Left ventricle myocardium inferior (tissue), 1 donor: ENCODE measurements at places on chromosomes 7 and 10.

DNA sequence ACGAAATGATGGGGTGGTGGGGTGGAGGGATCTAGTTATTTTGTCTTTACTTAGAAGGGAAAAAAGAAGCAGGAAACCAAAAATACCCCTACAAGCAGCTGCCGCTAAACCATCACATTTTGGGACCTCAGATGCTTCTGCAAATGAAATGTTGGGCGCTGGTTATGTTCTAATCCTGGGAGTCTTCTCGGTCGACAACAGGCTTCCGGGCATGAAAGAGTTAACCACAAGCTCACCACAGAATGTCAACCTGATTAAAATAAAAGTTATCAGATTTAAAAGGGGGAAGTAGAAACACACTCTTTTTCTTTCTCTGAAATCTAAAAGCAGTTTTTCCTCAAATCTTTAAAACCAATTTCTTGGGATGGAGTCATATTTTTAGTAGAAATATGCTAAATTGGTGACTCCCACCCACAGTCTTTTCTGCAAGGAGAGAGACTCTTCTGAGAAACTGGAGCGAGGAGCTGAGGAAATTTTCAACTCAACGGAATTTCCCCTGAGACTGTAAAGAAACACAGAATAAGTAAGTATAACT is 16.8 kb downstream of the IL2RA start:
- no peak for DNase-seq
- H3K27me3 ChIP-seq = peaks cover 8% of the 10 kb centered on the region
- H3K4me1 ChIP-seq = peaks cover 2% of the 10 kb centered on the region
- no peaks in the 10 kb centered on the region for H3K36me3 ChIP-seq
- no peak overlapping the region for H3K27ac ChIP-seq

DNA sequence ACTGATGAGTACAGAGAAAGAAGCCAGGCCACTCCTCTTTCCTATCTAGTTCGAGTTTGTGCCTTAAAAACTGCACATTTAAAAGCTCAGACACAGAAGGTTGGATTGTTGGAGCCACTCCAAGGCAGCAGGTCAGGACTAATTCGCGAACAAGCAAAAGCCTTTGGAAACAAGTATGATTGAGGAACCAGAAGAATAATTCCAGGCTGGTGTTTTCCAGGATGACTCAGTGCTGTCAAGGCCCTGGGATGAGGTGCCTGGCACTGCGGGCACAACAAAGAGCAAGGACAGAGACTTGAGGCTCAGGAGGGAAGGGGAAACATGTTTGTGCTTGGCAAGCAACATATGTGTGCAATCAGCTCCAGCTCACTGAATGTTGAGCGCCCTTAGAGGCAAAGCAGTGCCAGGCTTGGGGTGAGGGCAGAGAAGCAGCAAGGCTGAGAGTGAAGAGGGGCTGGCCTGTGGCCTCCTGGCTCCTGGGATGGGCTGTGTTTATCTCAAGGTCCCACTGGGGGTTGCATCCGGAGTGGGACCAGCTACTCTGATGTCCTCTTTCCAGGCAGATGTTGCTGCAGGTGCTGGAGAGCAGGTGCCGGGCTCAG is 44.1 kb downstream of the VSTM4 start:
- H3K36me3 ChIP-seq = peaks cover 15% of the 10 kb centered on the region
- H3K4me1 ChIP-seq = peaks cover 33% of the 10 kb centered on the region
- H3K4me3 ChIP-seq = no peak overlapping the region
- DNase-seq = no peak
- H3K27ac ChIP-seq = peak overlapping the region; percentile 47

GRCh38 chr7:128688492-128688891 is 16.4 kb downstream of the GARIN1A start:
- H3K27ac ChIP-seq = no peak overlapping the region
- no peak for DNase-seq
- no peaks in the 10 kb centered on the region for H3K4me1 ChIP-seq

GRCh38 chr7:134315679-134316538 is 821 bp downstream of the SLC35B4 start:
- no peaks in the 10 kb centered on the region for H3K36me3 ChIP-seq
- H3K4me1 ChIP-seq = peaks cover 21% of the 10 kb centered on the region
- H3K27ac ChIP-seq = peak overlapping the region; percentile 88
- no peaks in the 10 kb centered on the region for H3K27me3 ChIP-seq

DNA sequence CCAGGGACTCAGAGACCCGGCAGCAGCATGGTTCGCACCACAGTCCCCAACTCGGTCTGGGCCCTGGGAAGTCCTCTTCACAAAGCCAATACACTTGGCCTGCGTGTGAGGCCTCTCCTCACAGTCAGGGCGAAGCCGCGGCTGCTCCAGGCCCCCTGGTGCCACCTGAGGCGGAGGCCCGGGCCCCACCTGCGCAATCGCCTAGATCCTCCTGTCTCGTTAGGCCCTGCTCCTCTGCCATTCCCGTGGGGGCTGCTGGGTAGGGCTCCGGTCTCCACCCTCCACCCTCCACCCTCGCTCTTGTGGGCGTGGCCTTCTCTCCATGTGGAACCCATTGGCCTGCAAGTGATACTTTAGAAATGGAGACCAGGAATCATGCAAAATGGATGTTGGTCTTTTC is 553.3 kb downstream of the INHBA start:
- H3K36me3 ChIP-seq = no peaks in the 10 kb centered on the region
- no peak overlapping the region for H3K4me3 ChIP-seq
- no peaks in the 10 kb centered on the region for H3K4me1 ChIP-seq
- DNase-seq = no peak

DNA sequence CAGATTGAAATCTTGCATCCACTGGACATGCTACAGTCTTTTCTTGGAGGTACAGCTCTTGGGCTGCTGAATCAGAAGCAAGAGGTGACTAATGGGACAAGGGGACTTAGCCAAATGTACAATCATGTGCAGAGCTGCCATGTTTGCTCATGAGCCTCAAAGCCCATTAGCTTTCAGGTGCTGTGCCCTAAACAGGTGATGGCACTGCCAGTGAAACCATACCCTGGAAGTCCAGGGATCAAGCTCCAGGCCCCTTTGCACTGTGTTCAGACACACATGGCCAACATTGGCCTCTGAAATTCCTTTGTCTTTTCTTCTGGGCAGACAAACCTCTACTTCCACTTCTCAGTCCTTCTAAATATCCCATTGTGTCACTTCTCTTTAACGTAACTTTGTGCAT is 328.2 kb downstream of the GRID1 start:
- H3K27ac ChIP-seq = no peak overlapping the region
- DNase-seq = no peak
- peaks cover 10% of the 10 kb centered on the region for H3K4me1 ChIP-seq
- H3K27me3 ChIP-seq = no peaks in the 10 kb centered on the region
- no peak overlapping the region for H3K4me3 ChIP-seq
- H3K36me3 ChIP-seq = no peaks in the 10 kb centered on the region

- H3K27me3 ChIP-seq = peaks cover 34% of the 10 kb centered on the region
- peaks cover 59% of the 10 kb centered on the region for H3K4me1 ChIP-seq
- H3K4me3 ChIP-seq = peak overlapping the region; percentile 75
- H3K36me3 ChIP-seq = no peaks in the 10 kb centered on the region
- peak overlapping the region; percentile 90 for H3K27ac ChIP-seq
Observed at GRCh38 chr10:110649347-110650264, 5.5 kb downstream of the RBM20 start.

GRCh38 chr7:36224934-36225858 is 72.1 kb downstream of the EEPD1 start:
- no peak overlapping the region for H3K4me3 ChIP-seq
- DNase-seq = no peak
- H3K4me1 ChIP-seq = peaks cover 35% of the 10 kb centered on the region
- H3K27ac ChIP-seq = peak overlapping the region; percentile 49

DNA sequence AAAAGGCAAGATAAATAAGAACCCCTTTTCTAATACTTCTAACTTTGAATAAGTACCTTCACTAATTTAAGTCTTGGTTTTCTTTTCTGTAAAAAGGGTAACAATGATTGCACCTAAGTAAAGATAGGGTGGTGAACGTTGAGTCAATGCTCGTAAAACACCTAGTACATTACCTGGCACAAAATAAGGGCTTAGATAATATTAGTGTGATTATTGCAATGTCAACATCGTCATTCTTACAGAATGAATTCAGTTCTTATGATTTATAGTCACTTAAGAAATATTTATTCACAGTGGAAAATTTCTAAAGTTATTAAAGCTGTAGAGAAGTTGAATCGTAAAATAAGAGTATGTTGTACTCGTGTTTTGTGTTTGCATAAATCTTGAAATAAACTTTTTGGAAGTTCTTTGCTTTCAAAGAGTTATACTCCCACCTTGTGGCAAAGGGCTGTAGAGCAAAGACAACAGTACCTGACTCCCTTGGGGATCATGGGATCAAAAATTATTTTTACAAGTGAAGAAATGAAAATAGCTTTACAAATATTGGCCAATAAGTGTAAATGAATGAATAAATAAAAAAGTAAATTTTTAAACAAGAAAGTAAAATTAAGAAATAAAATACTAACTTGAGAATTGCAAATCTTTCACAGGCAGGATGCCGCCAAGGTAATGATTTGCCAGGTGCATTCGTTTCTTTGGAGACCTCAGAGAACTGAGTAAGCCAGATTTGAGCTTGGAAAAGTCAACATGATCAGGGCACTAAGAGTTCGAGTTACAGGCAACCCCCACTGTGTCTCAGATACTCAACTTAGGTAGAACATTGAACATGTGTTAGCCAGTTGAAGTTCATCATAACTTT is 285.8 kb upstream of the CACNA2D1 start:
- H3K27me3 ChIP-seq = no peaks in the 10 kb centered on the region
- no peak for DNase-seq
- H3K4me3 ChIP-seq = no peak overlapping the region
- no peaks in the 10 kb centered on the region for H3K4me1 ChIP-seq
- H3K27ac ChIP-seq = no peak overlapping the region

DNA sequence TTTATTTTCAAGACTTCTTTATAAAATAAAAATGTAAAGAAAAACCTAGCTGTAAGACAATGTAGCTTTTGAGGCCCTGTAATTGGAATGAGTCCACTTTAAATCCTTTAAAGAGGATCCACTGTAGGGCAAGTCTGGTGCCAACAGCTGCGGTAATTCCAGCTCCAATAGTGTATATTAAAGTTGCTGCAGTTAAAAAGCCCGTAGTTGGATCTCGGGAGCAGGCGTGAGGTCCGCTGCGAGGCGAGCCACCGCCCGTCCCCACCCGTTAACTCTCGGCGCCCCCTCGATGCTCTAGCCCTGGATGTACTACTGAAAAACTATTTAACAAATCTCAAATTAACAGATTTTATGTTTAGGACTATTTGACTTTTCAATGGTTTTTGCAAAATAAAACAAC is 414.7 kb upstream of the SEMA3C start:
- no peaks in the 10 kb centered on the region for H3K36me3 ChIP-seq
- H3K4me1 ChIP-seq = no peaks in the 10 kb centered on the region
- no peak for DNase-seq
- H3K27me3 ChIP-seq = no peaks in the 10 kb centered on the region

DNA sequence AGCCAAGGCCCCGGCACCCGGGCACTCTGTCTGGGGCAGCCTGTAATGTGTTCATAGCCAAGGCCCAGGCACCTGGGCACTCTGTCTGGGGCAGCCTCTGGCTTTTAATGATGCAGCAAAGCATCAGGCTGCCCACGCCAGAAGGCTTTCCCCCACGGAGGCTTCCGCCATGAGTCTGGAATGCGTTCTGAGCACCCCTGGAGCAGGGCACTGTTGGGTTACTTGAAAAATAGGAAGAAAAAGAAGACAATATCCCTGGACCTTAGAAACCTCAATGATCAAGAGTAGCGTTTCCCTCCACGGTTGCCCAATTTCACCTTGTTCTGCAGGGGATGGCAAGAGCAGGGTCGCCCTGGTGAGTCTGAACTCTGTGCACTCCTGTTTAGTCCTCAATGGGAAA is 565.0 kb downstream of the PTPRN2 start:
- H3K4me1 ChIP-seq = no peaks in the 10 kb centered on the region
- H3K4me3 ChIP-seq = no peak overlapping the region
- DNase-seq = no peak

DNA sequence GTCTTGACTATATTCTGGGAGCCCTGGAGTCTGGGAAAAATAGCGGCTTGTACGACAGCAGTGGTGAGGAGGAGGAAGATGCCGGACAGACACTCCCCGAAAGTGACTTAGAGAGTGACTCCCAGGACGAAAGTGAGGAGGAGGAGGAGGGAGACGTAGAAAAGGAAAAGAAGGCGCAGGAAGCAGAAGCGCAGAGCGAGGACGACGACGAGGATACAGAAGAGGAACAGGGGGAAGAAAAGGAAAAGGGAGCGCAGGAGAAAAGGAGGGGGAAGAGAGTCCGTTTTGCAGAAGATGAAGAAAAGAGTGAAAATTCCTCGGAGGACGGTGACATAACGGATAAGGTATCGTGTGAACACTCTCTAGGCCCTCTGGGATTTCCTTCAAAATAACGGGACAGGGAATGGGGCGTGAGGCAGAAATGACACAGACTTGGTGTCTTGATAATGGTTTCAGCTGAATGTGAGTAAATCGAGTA is 908 bp downstream of the NOM1 start:
- no peak overlapping the region for H3K27ac ChIP-seq
- DNase-seq = no peak
- peaks cover 31% of the 10 kb centered on the region for H3K36me3 ChIP-seq
- peaks cover 15% of the 10 kb centered on the region for H3K27me3 ChIP-seq

DNA sequence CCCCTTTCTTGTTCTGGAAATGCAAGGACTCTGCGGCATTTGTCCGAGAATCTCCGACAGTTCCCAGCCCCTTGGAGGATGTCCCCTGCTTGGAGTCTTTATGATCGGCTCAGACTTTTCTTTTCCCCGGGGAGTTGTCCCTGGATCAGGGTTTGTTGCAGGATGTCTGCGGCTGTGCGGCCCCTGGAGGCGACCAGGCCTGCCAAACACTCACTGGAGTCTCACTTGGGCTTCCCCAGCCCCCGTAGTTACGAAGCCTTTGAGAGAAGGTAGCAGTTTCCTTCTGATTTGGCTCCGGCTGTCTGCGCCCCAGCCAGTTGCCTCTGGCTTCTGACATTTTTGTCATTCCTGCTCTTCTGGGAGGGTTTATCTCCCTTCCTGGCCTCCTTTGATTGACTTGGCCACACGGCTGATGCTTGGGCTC is 16.1 kb downstream of the COL26A1 start:
- H3K4me3 ChIP-seq = no peak overlapping the region
- DNase-seq = no peak
- H3K27me3 ChIP-seq = peaks cover 32% of the 10 kb centered on the region

DNA sequence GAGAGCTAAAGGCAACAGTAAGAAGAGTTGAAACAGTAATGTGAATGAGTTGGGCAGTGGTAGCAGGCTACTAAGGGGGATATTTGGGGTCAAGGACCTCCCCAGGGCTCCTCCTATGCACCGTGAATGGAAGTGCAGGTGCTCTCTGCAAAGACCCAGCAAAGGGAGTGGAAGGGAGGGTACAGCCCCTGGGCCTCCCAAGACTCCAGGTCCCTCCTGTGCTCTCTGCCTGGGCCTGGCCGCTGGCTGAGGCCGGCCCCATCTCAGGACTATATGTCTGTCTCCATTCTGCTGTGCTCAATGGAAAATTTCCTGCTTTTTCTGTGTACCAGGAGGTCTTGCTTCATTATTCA is 372.1 kb upstream of the MKI67 start:
- H3K4me3 ChIP-seq = no peak overlapping the region
- peaks cover 30% of the 10 kb centered on the region for H3K27me3 ChIP-seq
- no peaks in the 10 kb centered on the region for H3K4me1 ChIP-seq
- no peaks in the 10 kb centered on the region for H3K36me3 ChIP-seq
- H3K27ac ChIP-seq = no peak overlapping the region

GRCh38 chr7:82109288-82109687 is 334.3 kb downstream of the CACNA2D1 start:
- H3K4me3 ChIP-seq = no peak overlapping the region
- H3K27me3 ChIP-seq = no peaks in the 10 kb centered on the region

- H3K27ac ChIP-seq = no peak overlapping the region
- no peak overlapping the region for H3K4me3 ChIP-seq
- H3K4me1 ChIP-seq = no peaks in the 10 kb centered on the region
- H3K36me3 ChIP-seq = no peaks in the 10 kb centered on the region
- H3K27me3 ChIP-seq = no peaks in the 10 kb centered on the region
Observed at GRCh38 chr10:3737864-3738263, 47.1 kb downstream of the KLF6 start.

- no peak for DNase-seq
- H3K27ac ChIP-seq = peak overlapping the region; percentile 57
- H3K4me1 ChIP-seq = peaks cover 25% of the 10 kb centered on the region
- H3K36me3 ChIP-seq = no peaks in the 10 kb centered on the region
- H3K27me3 ChIP-seq = no peaks in the 10 kb centered on the region
Observed at GRCh38 chr10:14605231-14605925, 169.3 kb downstream of the FAM107B start.
